Type B pancreatic cell (in vitro differentiated cells): ENCODE measurements at places on chromosomes 12 and 14.

DNA sequence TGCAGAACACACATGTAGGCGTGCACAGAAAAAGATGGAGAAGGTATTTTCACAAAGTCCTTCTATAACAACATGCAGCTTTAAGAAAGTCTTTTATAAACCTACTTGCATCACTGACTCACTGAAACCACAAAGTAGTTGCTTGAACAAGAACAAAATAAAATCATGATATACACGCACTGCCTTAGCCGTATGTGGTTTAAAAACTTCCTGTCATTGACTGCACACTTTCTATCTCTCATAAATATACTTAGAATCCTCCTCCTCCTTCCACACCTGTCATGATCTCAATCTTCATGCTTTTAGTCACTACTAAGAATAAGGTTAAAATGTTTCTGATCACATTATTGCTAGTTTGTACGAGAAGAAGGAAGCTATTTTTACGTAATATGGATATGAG lies 31.8 kb upstream of the RAD51AP1 start:
- DNase-seq: no peak
- H3K27me3 ChIP-seq: no peaks in the 10 kb centered on the region

DNA sequence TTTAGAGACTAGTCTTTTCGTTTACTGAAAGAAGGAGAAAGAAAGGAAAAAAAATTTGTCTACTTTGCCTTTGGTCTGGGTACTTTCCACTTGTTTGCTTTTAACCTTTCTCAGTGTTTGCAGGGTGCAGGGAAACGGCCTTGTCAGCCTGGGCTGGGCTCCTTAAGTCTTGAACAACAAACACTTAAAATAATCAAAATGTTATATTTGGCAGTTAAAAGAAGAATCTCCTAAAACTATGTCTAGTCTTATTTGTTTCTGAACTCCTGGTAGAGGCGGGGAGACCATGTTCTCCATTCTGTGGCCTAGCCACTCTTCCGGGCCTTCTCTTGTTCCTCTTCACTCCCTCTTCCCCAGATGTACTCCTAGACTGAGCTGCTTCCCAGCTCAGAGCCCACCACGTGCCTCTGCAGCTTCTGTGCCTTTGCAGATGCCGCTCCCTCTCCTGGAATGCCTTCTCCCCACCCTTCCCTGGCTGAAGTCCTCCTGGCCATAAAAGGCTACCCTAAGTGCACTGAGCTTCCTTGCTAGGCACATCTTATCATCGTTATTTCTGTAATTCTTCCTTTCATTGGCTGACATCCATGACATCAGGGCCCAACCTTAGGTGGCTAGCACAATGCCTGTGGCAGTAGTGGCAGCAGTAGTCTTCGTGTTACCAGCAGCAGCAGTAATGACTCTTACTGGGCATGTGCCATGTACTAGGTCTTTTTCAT lies 432.9 kb downstream of the ZFP36L1 start:
- DNase-seq: no peak
- H3K4me3 ChIP-seq: peak overlapping the region; percentile 60
- peak overlapping the region; percentile 92 for H3K27ac ChIP-seq
- peaks cover 24% of the 10 kb centered on the region for H3K36me3 ChIP-seq

- H3K4me3 ChIP-seq: no peak overlapping the region
- peaks cover 17% of the 10 kb centered on the region for H3K4me1 ChIP-seq
- no peak for DNase-seq
- H3K27ac ChIP-seq: no peak overlapping the region
- no peaks in the 10 kb centered on the region for H3K36me3 ChIP-seq
Measured at GRCh38 chr12:90062799-90063198, 354.2 kb upstream of the ATP2B1 start.

DNA sequence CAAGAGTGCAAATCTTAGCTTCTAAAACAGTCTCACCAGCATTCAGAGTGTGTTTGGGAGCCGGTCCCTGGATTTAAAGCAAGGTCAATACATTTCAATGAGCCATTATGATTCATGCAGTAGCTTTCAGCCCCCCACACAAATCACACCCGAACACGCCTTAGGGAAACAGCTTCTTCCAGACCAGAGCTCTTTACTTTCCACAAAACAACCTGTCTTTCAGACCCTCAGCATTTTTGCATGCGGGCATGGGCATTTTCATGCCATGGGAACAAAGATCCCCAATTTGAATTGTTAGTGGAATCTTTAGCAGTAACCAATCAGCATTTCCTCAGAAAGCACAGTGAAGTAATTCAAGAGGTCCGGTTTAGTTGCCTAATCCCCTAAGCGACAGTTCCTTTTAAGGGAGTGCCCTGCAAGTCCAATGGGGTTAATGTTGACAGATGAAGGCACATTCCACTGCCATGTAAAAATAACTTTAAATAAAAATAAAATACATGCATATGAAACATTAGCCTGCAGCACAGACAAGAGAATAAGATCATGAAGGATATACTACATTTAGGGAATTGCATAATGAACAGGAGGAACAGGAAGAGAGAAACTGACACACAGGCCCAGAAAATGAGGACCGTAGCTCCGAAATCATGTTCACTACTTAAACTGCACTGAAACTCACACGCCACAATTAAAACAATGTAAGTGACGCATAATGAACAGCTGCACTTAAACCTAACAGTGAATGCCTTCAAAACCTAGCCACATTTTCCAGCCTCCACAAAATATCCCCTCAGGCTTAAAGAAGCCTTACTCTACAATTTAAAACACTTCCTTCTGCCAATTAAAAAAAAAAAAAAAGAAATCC lies 4.0 kb downstream of the VPS37B start:
- H3K27ac ChIP-seq: peak overlapping the region; percentile 99
- peaks cover 6% of the 10 kb centered on the region for H3K27me3 ChIP-seq
- DNase-seq: no peak
- H3K36me3 ChIP-seq: peaks cover 10% of the 10 kb centered on the region

GRCh38 chr14:51019089-51019488 lies 74.8 kb upstream of the PYGL start:
- H3K36me3 ChIP-seq: no peaks in the 10 kb centered on the region
- DNase-seq: no peak
- peaks cover 3% of the 10 kb centered on the region for H3K27me3 ChIP-seq
- no peak overlapping the region for H3K27ac ChIP-seq

DNA sequence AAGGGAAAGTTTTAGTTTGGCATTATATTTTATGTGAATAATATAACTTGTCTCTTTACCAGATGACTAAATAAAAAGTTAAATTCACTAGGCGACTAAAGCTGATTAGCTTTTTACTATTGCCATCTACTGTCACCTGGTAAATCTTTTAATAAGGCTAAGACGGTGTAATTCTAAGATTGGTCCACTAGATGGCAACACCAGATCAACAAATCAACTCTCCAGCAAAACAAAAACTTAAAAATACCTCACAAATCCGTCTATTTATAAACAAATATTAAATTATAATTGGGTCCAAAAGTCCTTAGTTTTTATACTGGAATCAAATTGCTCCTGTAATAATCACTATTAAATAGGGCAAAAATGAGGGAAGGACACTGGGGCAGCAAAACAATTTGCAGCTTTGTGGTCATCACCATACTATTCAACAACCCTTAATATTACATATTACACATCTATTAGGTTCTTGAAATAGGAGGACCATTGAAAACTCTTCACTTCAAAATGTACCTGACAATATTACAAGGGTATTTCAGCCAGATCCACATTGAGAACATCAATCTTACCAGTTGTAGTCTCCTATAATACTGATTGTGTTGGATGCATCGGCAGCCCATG lies 47.9 kb downstream of the GALC start:
- H3K4me3 ChIP-seq: no peak overlapping the region
- no peaks in the 10 kb centered on the region for H3K36me3 ChIP-seq
- DNase-seq: no peak

GRCh38 chr14:96861568-96862310 lies 64.6 kb downstream of the VRK1 start:
- no peaks in the 10 kb centered on the region for H3K27me3 ChIP-seq
- H3K36me3 ChIP-seq: peaks cover 22% of the 10 kb centered on the region
- H3K4me1 ChIP-seq: peaks cover 16% of the 10 kb centered on the region
- H3K27ac ChIP-seq: no peak overlapping the region

- no peak overlapping the region for H3K4me3 ChIP-seq
- no peaks in the 10 kb centered on the region for H3K36me3 ChIP-seq
- H3K27ac ChIP-seq: no peak overlapping the region
- H3K4me1 ChIP-seq: no peaks in the 10 kb centered on the region
- no peak for DNase-seq
Measured at GRCh38 chr14:29042551-29042950, 276.0 kb downstream of the FOXG1 start.

- H3K4me1 ChIP-seq: no peaks in the 10 kb centered on the region
- H3K27me3 ChIP-seq: no peaks in the 10 kb centered on the region
- H3K27ac ChIP-seq: no peak overlapping the region
- no peak for DNase-seq
- H3K36me3 ChIP-seq: no peaks in the 10 kb centered on the region
Measured at GRCh38 chr12:25896981-25897380, 61.5 kb upstream of the RASSF8 start.

- H3K36me3 ChIP-seq: no peaks in the 10 kb centered on the region
- H3K27me3 ChIP-seq: no peaks in the 10 kb centered on the region
- DNase-seq: no peak
- H3K4me1 ChIP-seq: peaks cover 21% of the 10 kb centered on the region
Measured at GRCh38 chr12:67593041-67593440, 55.5 kb upstream of the DYRK2 start.

GRCh38 chr12:59698600-59698999 lies 102.8 kb downstream of the SLC16A7 start:
- H3K27me3 ChIP-seq: no peaks in the 10 kb centered on the region
- no peaks in the 10 kb centered on the region for H3K4me1 ChIP-seq
- H3K36me3 ChIP-seq: no peaks in the 10 kb centered on the region
- no peak overlapping the region for H3K27ac ChIP-seq
- no peak overlapping the region for H3K4me3 ChIP-seq

- no peak overlapping the region for H3K4me3 ChIP-seq
- H3K36me3 ChIP-seq: peaks cover 28% of the 10 kb centered on the region
- H3K4me1 ChIP-seq: no peaks in the 10 kb centered on the region
- H3K27me3 ChIP-seq: no peaks in the 10 kb centered on the region
Measured at GRCh38 chr12:26614011-26614616, 218.9 kb downstream of the ITPR2 start.

- H3K4me3 ChIP-seq: no peak overlapping the region
- no peak for DNase-seq
- no peaks in the 10 kb centered on the region for H3K36me3 ChIP-seq
- no peaks in the 10 kb centered on the region for H3K27me3 ChIP-seq
Measured at GRCh38 chr12:38588624-38589305, 272.2 kb downstream of the ALG10B start.

- peaks cover 3% of the 10 kb centered on the region for H3K27me3 ChIP-seq
- H3K4me1 ChIP-seq: peaks cover 9% of the 10 kb centered on the region
- H3K27ac ChIP-seq: no peak overlapping the region
- no peak overlapping the region for H3K4me3 ChIP-seq
- H3K36me3 ChIP-seq: no peaks in the 10 kb centered on the region
Measured at GRCh38 chr12:69042970-69043369, 110.0 kb upstream of the CPM start.

DNA sequence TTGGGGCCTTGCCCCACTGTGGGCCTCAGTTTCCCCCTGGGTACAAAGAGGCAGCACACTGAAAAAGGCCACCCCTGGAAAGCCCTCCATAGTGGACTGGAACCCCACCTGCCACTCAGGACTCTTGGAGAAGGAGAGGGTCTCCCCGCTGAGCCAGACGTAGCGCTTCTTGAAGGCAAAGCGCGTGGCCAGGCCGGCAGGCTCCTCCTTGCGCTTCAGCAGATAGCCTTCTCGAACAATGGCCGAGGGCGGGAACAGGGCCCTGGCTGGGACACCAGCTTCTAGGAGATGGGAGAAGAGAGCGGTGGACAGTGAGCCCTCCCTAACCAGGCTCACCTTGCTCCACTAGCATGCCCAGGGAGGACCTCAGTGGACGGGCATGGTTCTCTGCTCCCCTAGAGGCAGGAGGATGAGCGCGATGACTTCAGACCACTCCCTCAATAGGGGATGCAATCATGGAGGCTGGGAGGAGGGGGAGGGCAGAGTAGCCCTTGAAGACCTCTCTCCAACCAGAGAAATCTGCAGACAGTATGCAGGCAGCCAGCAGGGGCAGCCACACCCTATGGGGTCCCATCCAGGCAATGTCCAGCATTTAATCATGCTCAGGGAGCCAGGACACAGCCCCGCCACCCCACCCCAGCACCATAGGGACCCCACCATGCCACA lies 29.8 kb downstream of the RASAL1 start:
- H3K4me3 ChIP-seq: no peak overlapping the region
- no peaks in the 10 kb centered on the region for H3K36me3 ChIP-seq
- peaks cover 48% of the 10 kb centered on the region for H3K27me3 ChIP-seq
- no peak for DNase-seq

- no peak for DNase-seq
- H3K27ac ChIP-seq: no peak overlapping the region
- peaks cover 40% of the 10 kb centered on the region for H3K36me3 ChIP-seq
- no peak overlapping the region for H3K4me3 ChIP-seq
- no peaks in the 10 kb centered on the region for H3K27me3 ChIP-seq
- peaks cover 5% of the 10 kb centered on the region for H3K4me1 ChIP-seq
Measured at GRCh38 chr12:11734580-11735180, 85.2 kb downstream of the ETV6 start.

DNA sequence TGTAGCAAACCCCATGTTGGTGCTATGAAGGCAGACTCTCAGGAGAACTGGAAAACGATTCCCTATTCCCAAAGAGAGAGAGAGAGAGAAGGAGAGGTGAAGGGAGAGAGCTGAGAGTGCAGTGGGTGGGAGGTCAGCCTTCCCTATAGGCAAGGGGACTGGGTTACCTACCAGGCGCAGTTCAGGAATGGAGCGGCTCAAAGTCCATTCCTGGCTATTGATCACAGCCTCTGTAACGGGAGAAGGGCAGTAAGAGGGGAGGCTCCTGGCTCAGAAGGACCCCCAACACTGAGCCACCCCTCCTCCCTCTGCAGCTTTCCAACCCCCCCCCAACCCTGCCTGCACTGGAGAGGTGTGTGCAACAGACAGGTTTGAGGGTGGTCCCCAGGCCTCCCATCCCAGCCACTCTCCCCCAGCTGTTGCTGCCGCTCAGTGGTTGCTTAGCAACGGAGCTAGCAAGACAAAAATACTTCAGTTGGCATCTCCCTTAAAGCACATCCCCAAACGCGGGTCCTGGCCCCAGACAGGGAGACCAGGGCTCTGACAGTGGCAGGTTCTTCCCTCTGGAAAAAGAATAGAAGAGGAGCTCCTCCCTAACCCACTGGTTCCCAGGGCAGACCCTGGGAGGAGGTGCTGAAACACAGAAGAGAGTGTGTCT lies 3.2 kb downstream of the AGAP2 start:
- H3K27ac ChIP-seq: no peak overlapping the region
- peaks cover 4% of the 10 kb centered on the region for H3K36me3 ChIP-seq
- peak overlapping the region; percentile 65 for H3K4me3 ChIP-seq
- peaks cover 15% of the 10 kb centered on the region for H3K4me1 ChIP-seq
- peaks cover 83% of the 10 kb centered on the region for H3K27me3 ChIP-seq

DNA sequence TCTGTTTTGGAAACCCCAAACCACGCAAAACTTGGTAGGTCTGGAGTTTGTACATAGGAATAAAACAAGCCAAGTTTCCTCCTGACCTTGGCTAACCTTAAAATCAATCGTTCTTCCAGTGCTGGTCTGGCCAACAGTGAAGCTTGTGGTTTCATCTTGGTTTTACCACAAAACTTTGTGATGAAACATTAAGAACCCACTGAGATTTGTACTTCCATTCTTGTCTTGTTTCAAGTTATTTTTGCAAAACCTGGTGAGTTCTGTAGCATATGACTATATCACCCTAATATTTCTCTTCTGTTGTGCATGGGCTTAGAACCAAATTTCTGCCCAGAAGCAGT lies 26.4 kb downstream of the SIX1 start:
- H3K27ac ChIP-seq: no peak overlapping the region
- DNase-seq: no peak
- H3K4me3 ChIP-seq: no peak overlapping the region
- peaks cover 4% of the 10 kb centered on the region for H3K36me3 ChIP-seq
- H3K4me1 ChIP-seq: peaks cover 24% of the 10 kb centered on the region
- H3K27me3 ChIP-seq: peaks cover 10% of the 10 kb centered on the region
